ENCODE measurements at places on chromosomes 3 and 15. TPM values are rescaled to one million over a fixed set of nuclear protein-coding genes. Genes with fewer than 3 reads are reported as not detected.

- DNase-seq: no peak
Observed at GRCh38 chr15:90141646-90142045, 39.4 kb upstream of the IDH2 start.

GRCh38 chr15:88608607-88609181 lies 12.4 kb upstream of the AEN start:
- DNase-seq: no peak

GRCh38 chr3:4732925-4733324 lies 239.8 kb downstream of the ITPR1 start:
- no peak for DNase-seq

GRCh38 chr3:150868282-150868681 lies 37.0 kb downstream of the MINDY4B start:
- no peak for DNase-seq

DNA sequence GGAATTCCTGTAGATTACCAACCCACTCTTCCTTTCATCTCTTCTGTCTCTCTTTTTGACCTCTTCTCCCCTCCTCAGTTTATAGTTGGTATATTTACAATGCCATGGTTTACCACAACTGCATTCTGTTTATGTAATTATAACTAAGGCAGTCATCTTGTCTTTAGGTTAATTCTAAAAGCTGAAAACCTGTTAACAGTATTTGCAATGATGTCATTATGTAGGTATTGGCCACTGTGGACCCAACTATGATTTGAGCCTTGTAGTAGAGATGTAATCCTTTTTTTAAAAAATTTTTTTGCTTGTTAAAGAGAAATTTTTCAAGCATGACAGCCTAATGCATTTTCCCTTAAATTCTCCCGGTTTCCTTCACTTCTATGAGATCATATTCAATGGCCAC lies 30.7 kb upstream of the CHST2 start:
- no peak for DNase-seq

GRCh38 chr3:25432176-25432720 lies 4.2 kb downstream of the RARB start:
- DNase-seq: no peak

DNA sequence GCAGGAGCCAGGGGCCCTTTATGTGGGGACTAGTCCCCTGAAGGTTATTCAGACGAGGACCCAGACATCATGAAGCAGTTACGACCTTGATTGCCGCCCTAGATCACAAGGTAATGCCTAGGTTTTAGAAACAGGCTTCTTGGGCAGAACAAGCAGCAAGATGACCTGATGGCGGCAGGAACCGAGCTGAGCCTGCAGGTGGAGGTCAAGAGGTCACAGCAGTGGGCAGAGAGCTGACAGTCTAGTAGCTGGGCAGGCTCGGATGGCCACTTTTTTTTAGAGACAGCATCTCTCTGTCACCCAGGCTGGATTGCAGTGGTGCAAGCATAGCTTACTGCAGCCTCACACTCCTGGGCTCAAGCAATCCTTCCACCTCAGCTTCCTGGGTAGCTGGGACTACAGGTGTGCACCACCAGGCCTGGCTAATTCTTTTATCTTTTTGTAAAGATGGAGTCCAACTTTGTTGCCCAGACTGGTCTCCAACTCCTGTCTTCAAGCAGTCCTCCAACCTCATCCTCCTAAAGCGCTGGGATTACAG lies 83.5 kb upstream of the ABHD17C start:
- no peak for DNase-seq

DNA sequence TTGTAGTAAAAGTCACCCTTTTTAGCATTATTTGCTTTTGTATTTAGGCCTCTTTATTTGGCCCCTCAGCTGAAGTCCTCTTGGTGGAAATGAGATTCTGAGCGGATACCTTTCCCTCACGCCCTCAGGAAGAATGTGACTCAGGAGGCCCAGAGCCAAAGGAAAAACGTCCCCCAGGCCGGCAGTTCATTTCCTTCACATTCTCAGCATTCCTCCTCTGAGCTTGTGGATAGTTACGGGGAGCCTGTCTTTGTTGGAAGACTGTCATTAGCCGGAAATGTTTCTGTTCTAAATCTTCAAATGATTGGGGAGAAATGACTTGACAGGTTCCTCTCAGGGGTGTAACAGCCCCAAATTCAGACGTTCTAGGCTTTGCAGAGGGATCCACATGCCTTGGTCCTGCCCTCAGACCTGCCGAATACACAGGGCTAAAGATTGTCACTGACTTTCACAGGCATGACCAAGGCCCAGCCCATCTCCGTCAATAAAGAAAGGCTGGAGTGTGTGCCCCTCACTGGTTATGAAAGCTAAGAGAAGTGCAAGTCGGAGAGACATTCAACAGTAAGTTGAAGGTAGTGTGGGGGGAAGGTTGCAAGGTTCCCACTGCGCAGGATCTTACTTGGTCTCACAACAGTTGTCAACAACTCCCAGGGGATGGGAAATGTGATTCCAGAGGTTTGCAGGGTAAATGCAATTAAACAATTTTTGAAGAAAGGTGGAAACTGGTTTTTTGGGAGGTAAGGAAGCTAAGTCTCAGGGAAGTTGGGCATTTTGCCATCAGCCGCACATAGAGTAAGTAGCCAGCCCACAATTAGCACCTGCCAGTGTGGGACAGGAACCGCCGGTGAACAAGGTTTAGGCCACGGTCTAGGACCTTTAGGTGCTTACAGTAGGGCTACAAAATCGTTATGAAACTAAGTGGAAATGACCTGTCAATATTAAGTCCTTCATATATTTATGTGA lies 39.7 kb upstream of the MYZAP start:
- DNase-seq: peak; percentile 36

- DNase-seq: no peak
Observed at GRCh38 chr3:175340338-175341015, 481.3 kb downstream of the NAALADL2 start.

GRCh38 chr15:91356083-91356482 lies 256.0 kb downstream of the SV2B start:
- DNase-seq: no peak

DNA sequence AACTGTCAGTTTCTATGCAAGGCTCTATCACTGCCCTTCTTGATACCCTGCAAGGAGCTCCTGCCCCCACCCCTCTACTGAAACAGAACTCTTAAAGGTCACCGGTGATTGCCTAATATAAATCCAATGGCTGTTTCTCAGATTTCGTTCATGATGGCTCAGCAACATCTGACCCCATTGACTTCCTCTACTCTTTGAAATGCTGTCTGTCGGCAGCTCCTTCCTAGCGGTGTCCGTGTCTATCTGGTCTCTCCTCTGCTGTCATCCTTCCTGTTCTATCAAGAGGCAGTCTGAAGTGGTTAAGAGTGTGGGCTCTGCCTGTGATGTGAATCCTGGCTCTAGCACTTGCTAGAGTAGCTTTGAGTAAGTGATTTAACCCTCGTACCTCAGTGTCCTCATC lies 5.5 kb downstream of the TMEM266 start:
- DNase-seq: no peak

GRCh38 chr3:124907957-124908356 lies 20.8 kb upstream of the ITGB5 start:
- no peak for DNase-seq

GRCh38 chr3:157333551-157333991 lies 103.1 kb upstream of the PTX3 start:
- DNase-seq: no peak

- no peak for DNase-seq
Observed at GRCh38 chr3:129867506-129868124, 25.9 kb downstream of the TMCC1 start.

GRCh38 chr15:81118361-81118760 lies 15.7 kb upstream of the CFAP161 start:
- peak; percentile 11 for DNase-seq

DNA sequence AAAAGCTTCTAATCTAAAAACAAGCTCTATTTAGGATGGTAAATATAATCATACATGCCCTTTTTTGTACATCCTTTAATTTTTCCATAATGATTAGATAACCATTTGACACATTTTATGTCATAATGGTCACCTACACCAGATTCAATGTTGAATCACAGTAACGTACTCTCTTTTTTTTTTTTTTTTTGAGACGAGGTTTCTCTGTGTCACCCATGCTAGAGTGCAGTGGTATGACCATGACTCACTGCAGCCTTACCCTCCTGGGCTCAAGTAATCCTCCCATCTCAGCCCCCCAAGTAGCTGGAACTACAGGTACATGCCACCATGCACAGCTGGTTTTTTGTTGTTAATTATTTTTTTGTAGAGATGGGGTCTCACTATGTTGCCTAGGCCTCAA lies 49.2 kb downstream of the PROS1 start:
- no peak for DNase-seq

DNA sequence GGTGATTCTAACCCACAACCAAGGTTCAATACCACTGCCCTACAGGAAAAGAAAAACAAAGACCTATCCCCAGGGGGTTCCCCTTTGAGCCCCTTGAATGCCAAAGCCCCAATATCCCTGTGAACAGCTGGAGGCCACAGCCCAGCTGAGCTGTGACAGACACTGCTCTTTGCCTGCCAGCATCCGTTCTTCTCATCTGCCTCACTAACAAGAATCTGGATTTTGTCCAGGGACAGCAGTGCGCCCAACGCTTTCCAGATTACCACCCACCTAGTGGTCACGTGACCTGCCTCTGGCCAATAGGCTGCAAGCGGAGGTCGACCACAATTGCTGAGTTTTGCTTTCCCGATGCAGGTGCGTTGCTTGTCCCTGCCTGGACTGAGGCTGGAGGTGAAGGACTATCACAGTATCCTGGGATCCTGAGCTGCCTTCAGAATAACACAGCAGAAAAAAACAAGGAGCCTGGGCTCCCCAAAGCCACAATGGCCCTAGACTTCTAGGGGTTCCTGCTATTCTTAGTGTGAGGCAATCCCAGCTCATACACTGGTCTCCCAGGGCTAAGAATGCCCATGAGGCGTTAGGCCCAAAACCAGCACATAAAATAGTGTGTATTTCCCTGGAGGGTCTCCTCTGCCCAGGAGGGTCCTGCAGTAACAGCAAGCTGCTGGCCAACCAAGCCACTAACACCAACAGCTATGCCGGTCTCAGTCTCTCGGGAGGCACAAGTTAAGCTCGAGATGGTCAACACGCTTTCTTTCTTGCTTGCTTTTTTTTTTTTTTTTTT lies 13.8 kb downstream of the BDH1 start:
- no peak for DNase-seq

- DNase-seq: no peak
Observed at GRCh38 chr3:45772341-45773035, 23.8 kb downstream of the SLC6A20 start.

DNA sequence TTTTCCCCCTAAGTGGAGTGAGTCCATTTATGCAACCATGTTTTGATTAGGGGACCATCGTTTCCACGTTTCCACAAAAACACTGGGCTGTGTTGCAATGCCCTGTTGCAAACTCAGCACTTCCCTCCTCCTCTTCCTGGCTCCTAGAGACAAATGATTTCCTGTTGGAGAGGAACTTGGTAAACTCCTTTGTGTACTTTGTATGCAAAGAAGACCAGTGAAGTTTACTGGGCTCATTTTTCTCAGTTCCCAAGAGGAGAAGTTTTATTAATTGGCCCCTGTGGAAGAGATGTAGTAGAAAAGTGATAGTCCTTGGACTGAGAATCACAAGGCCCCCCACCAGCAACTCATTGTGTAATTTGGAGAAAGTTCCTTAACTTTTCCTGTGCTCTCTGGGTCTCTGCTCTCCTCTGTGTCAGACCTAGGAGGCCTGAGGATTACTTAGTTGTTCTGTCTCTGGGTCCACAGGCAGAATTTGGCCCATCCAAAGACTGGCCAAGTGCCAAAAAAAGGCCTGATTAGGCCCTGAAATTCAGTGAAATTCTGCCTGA lies 95.0 kb downstream of the ATG7 start:
- DNase-seq: no peak

- no peak for DNase-seq
Observed at GRCh38 chr3:162022911-162023310, 526.3 kb downstream of the OTOL1 start.

DNA sequence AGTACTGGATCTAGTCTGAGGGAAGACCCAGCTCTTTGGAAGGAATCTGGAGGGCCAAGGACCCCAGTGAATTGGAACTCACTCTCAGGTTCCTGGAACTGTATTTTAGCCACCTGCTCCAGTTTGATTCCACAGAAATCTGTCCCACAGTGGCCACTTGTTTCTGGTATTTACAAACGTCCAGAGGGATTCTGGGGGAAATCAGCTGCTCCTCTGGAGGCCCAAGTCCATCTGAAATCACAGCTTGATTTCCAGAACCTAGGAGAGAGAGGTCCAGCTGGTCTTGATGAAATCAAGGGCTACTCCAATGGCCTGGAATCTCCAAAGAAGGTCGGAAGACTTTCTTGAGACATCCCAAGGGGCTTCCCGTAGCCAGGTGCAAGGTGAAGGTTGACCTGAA lies 132.3 kb upstream of the UMPS start:
- no peak for DNase-seq

GRCh38 chr15:96716075-96716474 lies 385.6 kb downstream of the NR2F2 start:
- DNase-seq: no peak

GRCh38 chr15:46080016-46080415 lies 445.2 kb downstream of the SQOR start:
- no peak for DNase-seq

- no peak for DNase-seq
Observed at GRCh38 chr3:171566803-171567422, 106.7 kb upstream of the TNIK start.

DNA sequence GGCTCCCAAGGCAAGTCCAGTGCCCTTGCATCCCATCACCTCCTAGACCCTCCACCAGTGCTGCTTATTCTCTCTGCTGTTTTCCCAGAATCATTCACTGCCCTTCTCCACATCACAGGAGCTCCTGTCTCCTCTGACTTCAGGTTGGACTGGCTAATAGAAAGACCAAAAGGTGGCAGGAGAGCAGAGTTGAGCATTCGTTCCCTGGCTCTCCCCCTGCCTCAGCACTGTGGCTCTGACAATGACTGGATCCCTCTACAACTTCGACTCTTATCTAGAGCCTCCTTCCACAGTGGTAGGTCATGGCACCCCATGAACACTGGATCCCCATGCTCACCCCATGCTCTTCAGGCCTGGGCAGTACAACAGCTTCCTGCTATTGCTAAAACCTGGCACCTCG lies 243.6 kb downstream of the LRRN1 start:
- no peak for DNase-seq

Gene ZIC1
- polyA plus RNA-seq: not detected

Gene CD86
- polyA plus RNA-seq: 0.31 TPM

Gene C3orf49
- not detected for polyA plus RNA-seq

Gene XCR1
- polyA plus RNA-seq: not detected

Gene CAPN7
- polyA plus RNA-seq: 7.1 TPM

Gene UNC45A
- 51.3 TPM for polyA plus RNA-seq

Gene TGM4
- not detected for polyA plus RNA-seq

Gene FETUB
- not detected for polyA plus RNA-seq

Gene FOXB1
- polyA plus RNA-seq: not detected

Gene EXD1
- polyA plus RNA-seq: not detected

Gene SPTBN5
- polyA plus RNA-seq: 11.4 TPM

Gene SPSB4
- polyA plus RNA-seq: 2.6 TPM

Gene RIOX2
- polyA plus RNA-seq: 9.9 TPM

Gene CSK
- 18.1 TPM for polyA plus RNA-seq

Gene STXBP5L
- polyA plus RNA-seq: 0.11 TPM

Gene COL6A5
- polyA plus RNA-seq: not detected

Gene TMEM212
- not detected for polyA plus RNA-seq

Gene ZNF501
- polyA plus RNA-seq: 0.84 TPM

Gene GRIP2
- 0.94 TPM for polyA plus RNA-seq
